ENCODE measurements at places on chromosomes 1 and 21.

DNA sequence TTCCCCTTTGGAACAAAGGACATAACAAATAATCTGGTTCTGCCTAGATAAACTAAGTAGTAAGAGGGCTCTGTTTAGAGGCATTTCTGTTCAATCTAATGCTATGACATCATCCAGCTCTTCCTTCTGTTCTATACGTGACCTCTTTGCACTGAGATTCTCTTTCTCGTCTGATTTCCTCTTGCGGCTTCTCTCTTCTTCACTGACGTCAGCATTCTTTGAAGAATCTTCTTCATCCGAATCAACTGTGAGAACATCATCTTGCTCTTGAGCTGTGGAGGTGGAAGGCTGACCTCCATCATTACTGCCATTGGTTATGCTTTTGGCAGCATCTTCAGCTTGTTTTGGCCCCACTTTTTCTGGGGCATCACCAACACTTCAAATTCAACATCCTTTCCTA, 130.4 kb downstream of the HS2ST1 start:
- no peak for DNase-seq

DNA sequence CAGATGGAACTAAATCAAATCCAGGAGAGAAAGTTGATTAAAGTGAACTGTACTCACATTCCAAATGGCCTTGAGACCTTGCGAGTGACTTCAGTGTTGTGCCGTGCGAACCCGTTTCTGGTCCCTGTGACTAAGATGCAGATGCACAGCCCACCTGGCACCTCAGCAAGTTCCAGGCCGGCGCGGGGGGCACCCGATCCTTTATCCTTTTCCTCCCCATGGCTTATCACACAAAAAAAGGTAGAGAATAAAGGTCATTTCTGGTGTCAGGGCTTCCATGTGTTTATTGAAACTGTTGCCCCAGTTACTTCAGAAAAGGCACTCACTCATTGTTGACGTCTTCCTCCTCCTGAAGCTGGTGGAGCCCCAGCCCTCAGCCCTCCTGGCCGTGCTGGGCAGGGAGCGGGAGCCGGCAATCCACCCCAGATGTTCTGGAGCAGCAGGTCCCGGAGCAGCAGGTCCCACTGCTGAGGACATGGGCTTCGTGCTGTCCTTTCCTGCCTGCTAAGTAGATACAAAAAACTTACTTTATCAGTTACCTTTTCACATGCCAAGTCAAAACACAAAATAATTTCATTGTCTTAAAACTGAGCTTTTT, 53.0 kb downstream of the PCNT start:
- DNase-seq: no peak

- DNase-seq: no peak
Measured at GRCh38 chr21:42939582-42940413, 14.4 kb upstream of the ERVH48-1 start.

GRCh38 chr1:203252678-203253077, 23.2 kb upstream of the CHIT1 start:
- no peak for DNase-seq

DNA sequence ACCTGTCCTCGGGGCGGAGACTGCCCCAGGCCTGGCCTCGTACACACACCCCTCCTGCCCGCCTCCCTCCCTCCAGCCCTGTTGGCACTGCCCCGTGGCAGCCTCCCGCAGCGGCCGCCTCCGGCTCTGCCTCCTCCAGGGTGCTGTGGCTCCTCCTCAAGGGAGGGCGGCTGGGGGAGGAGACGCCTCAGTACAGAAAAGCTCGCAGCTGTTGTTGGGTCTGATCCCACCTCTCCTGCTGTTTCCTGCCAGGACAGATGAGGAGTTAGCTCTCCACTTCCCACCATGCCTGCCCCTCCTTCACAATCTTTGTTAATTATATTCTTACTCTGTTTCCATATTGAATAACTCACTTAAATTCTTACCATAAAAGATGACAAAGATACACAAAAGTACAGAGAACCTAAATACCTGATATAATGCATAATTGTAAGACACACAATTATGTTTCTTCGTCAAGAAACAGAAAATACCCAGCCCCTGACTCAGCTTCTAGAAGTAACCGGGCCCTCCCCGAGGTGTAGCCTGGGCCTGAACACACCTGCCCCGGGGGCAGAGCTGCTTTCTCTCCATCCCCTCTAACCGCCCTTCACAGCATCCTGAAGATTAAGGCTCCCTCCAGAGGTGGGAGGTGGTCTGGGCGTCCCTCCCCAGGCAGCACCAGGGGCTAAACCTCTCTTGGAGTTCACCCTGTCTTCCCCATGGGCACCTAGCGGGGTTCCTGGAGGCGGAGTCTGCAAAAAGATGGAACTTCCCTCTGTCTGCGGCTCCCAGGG, 30.6 kb upstream of the COL6A1 start:
- DNase-seq: no peak

DNA sequence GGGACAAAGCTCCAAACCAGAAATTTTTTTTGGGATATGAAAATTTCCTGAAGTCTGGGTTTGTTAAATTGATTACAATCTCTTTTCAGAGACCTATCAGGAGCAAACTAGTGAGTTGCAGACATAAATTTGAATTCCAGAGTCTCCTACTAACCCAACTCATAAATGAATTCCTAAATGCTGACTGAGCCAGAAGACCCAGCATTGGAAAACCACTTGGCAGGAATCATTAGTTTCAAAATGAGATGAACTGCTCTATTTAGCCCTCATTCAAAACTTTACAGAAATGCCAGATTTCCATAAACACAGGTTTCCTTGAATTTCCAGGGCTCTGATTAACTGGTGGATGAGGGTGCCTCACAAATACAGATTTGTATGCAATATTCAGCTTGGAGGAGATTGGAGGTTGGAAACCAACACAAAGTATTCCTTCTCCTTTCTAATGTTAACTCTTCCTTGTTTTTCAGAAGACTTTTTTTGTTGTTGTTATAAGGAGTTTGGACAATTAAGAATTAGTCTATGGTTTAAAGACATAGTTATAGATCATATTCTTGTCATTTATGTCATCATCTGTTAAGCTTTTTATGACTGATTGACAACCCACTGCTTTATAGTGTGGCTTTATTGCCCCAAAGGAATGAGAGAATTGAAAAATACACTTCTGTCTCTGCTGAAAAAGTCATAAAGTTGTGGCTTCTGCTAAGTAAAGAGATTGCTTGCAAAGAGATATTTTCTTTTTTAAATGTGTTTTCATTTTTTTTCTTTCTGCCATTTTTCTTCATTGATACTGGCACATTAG, 222.8 kb downstream of the HLX start:
- DNase-seq: no peak

GRCh38 chr1:19435851-19436455, 49.4 kb downstream of the CAPZB start:
- DNase-seq: no peak

DNA sequence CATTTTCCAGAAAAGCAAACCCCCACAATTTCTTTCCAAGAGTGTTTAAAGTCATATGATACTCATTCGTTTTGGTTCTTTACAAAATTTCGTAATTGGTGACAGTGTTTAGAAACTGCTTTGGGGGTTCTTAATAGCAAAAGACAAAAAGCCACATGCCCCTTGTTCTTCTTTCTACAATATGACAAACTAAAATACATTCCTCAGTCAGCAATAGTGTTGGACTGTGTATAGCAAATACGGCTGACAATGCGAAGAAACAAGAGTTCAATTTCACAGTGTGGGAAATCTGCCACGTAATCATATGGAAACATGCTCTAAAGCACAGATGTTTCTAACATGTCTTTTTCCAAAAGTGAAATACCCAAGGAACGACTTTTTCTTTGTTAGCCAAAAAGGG, 7.6 kb upstream of the IFNAR1 start:
- no peak for DNase-seq

DNA sequence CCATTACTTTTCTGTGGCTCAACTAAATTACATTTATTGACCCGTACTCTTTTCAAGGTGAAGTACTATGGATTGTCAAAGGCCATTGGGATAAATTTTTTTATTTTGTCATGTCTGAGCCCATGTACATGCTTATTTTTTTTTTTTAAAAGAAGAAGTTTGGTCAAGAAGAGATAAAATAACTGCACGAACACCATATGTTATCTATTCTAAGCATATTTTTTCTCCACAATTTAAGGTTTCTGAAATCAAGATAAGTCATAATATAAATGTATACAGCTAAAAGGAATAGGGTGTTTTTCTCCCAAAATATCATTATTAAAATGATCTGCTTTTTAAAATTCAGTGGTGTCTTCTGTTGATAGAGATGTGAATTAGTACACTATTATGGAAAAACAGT, 35.0 kb upstream of the SH2D1B start:
- no peak for DNase-seq

DNA sequence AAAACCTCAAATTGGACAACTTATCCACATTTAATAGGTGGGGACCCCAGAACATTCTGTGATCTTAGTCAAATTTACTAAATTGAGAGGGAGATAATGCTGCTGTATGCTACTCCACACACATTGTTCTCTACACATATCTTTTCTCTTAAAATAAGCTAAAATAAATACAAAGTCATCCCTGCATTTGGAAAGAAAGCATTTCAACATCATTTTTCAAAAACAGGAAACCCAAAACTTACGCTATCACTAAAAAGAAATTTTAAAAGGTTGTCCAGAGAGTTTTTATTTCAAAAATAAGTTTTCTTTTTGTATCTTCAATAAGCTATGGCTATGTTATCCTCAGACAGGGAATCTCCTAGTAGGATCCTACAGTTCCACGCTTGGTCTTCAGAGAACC, 19.5 kb upstream of the OR6N2 start:
- DNase-seq: no peak

- no peak for DNase-seq
Measured at GRCh38 chr1:16409536-16410152, 27.6 kb downstream of the SPATA21 start.

DNA sequence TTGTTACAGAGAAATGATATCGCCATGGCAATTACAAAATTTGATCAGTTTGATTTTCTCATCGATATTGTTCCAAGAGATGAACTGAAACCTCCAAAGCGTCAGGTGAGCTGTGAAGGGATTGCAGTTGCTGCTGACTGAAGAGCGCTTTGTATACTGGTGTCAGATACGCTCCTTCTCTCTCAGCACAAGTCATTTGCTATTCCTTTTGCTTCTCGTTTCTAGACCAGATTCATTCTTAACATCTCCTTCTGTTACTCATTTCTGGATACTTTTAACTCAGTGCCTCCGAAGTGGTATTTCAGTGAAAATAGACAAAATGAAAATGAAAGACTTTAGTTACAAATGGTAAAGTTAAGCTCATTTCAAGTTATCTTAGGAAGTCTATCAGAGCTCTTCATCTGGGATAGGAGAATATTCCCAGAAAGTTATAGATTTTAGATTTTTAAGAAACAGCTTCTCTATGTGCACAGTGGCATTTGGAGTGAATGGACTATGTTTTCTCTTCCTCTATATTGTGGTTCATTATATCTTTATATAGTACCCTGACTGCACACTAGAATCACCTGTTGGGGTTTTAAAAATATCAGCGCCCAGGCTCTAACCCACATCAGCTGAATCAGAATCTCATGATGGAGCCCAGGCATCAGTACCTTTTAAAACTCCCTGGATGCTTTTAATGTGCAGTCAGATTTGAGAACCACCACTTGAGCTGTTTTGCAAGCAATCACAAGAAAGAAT, 30.3 kb upstream of the KCNQ4 start:
- no peak for DNase-seq

DNA sequence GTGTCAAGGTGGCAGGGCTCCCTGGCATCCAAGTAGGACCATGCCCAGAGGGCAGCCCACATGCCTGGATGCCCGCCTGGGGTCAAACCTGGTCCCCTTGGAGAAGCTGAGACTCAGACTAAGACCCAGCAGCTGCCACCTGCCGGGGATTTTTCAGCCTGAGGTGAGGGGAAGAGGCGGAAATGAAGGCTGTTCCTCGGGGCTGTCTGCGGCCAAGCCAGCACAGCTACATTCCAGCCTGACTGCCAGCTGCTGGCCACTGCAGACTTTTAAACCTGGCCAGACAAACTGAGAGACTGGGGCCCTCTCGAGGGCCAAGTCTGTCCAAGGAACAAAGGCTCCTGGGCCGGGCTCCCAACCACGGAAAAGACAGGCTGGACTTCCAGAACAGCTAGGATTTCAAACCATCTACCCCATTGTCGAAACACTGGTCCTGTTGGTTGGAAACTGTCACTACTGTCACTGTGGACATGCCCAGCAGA, 21.9 kb upstream of the PLEKHG5 start:
- no peak for DNase-seq

GRCh38 chr1:166119471-166119965, 47.3 kb downstream of the FAM78B start:
- DNase-seq: no peak

GRCh38 chr1:99504287-99504686, 141.6 kb upstream of the PALMD start:
- DNase-seq: no peak

GRCh38 chr1:39816415-39817090, 27.9 kb upstream of the BMP8B start:
- peak; percentile 84 for DNase-seq

DNA sequence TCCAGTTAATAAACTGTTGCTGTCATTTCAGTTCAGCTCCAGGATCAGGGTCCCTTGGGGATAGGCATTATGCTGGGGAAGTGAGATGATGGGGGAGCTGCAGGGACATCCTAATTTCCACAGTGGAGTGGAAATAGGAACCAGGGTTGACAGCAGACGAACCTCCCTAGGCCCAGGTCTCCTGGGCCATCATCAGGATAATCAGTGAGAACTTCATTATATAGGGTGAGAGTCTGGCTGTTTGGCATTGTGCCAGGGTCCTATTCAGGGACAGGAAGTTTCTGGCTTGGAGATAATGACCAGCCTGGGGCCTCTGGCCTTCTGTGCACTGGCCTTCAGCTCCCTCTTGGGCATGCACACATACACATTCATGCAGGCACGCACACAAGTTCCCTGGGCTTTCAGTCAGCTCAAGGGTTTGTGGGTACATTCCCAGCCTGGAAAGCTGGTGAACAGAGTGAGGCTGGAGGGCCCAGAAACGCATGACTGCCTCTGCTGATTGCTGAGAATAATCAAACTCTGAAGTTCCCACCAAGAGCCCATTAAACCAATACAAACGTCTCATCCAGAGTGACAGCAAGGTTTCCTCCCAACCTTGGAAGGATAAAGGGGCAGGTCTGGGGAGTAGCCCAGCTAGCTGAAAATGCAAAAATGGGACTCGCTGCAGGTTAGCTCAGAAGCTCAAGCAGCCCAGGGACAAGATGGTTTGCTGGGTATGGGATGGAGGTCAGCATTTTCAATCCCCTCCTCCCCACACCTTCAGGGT, 13.9 kb upstream of the LRIG2 start:
- peak; percentile 42 for DNase-seq

DNA sequence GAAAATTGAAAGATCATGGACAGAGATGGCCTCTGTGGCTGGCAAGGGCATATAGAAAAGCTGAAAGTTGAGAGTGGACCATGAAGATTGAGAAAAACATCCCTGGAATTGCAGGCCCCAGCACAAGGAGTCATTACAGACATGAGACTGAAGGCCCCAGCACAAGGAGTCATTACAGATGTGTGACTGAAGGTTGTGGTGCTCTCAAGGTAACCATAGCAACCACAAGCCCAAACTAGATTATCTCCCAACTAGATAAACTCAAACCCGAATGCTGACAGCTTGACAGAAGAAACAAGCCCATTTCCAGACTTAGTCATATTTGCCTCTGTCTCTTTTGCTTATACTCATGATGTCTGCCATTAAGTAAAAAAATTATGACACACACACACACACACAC, 1252.1 kb upstream of the ADGRL4 start:
- no peak for DNase-seq
